ENCODE measurements at places on chromosomes 5 and 9. TPM values are rescaled to one million over a fixed set of nuclear protein-coding genes. Genes with fewer than 3 reads are reported as not detected.
A peak's percentile ranks its signal among the peaks of the same experiment; 100 is the strongest.

- H3K4me1 ChIP-seq = no peaks in the 10 kb centered on the region
- no peaks in the 10 kb centered on the region for H3K36me3 ChIP-seq
- no peak overlapping the region for H3K27ac ChIP-seq
Measured at GRCh38 chr9:116484492-116485061, 202.5 kb upstream of the TRIM32 start.

DNA sequence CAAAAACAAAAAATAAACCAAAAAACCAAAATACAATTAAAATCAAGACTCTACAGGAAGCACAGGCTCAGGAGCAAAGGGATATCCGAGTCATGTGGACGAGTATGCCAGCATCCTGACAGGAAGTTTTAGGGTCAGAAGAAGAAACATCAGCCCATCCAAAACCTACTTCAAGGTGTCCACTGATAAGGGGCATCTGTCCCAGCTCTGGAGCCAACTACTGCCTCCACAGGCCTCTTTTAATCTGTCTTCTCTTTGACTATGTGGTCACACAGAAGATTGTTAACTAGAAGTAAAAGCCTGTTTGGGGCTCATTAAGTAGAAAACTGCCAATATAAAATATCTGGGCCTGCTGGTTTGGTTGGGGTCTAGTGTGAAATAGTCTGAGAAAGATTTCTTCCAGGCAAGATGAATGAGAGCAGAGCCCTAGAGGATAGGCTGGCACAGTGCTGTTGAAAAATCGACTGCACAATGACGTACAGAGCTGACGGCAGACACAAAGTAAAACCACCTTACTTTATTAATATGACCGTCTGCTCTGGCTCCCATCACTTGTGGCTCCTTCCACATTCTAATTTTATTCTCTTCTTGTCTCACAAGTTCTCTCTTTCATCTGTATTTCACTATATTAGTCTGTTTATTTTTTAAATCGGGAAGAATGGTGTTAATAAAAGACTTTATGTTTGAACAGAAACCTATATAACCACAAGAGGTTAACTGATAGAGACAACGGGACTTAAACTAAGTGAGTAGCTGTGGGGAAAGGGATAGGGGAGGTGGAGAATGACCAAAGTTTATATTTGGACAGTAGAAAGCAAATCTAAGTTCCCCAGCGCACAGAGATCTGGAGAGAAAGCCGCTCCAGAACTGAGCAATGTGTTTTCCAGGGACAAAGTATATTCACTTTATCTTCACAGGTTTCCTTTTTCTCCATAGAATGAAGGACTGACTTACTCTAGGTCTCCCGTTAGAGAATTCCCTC lies 22.9 kb upstream of the MSH3 start:
- H3K4me3 ChIP-seq = no peak overlapping the region
- no peaks in the 10 kb centered on the region for H3K4me1 ChIP-seq
- H3K27me3 ChIP-seq = no peaks in the 10 kb centered on the region
- H3K36me3 ChIP-seq = no peaks in the 10 kb centered on the region
- no peak overlapping the region for H3K27ac ChIP-seq

C9orf43 gene
- 0.89 TPM for polyA plus RNA-seq

- H3K4me3 ChIP-seq = no peak overlapping the region
- no peaks in the 10 kb centered on the region for H3K4me1 ChIP-seq
Measured at GRCh38 chr9:135602789-135603481, 36.4 kb downstream of the GLT6D1 start.

NR5A1 gene
- not detected for polyA plus RNA-seq

DNA sequence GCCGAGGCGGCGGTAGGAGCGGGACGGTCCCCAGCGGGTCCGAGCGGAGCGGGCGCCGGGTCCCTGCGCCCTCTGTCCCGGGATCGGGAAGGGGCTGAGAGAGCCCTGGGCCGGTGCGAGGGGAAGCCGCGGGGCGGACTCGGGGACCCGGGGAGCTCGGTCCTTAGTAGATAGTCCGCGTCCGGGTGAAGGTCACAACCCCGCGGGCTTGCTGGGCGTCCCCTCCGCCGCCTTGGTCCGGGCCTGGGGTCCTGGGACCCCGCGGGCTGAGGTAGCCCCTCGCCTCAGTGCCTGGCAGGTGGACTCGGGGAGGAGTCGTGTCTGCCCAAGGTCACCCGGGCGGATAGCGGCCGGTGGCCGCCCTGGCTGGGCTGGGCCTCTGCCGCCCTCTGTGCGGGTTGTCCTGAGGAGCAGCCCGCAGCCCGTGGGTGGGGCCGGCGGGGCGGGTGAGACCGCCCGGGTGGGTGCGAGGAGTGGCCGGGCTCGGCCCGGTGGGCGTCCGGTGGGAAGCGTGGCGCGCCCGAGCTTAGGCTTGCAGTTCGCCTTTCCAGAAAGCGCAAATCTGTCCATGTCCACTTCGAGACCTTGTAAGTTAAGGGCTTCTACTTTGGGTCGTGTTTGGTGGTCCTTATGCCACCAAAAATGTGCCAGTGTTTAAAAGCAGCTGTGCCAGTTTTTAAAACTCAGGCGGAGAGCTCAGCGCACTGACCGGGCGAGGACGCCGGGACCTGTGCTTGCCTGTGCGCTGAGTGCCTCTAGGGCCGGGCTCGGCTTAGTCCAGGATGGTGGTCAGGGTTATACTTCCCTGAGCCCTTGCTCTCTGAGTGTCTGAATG lies 554 bp downstream of the SDHA start:
- peaks cover 10% of the 10 kb centered on the region for H3K4me1 ChIP-seq
- peak overlapping the region; percentile 75 for H3K27ac ChIP-seq

GRCh38 chr5:35003018-35003957 lies 44.5 kb downstream of the AGXT2 start:
- H3K36me3 ChIP-seq = no peaks in the 10 kb centered on the region
- no peak for DNase-seq
- no peak overlapping the region for H3K27ac ChIP-seq
- H3K27me3 ChIP-seq = no peaks in the 10 kb centered on the region
- no peak overlapping the region for H3K4me3 ChIP-seq

DNA sequence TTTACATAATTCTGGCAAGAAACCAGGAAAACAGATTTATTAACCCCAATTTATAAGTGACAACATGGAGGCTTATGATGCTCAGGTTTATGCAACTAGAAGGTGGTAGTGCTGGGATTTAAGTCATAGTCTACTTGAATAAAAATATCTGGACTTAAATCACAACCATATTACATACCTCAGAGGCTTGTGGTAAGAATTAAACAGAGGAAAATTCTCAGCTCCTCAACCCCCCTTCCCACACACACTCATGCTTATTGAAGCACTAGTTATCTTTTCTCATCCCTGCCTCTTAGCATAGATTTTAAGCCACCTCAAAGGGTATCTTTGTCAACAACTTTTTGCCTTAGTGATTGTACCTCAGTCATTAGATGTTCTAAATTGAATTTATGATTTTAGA lies 731.0 kb downstream of the PRELID2 start:
- no peak overlapping the region for H3K4me3 ChIP-seq
- no peaks in the 10 kb centered on the region for H3K27me3 ChIP-seq
- DNase-seq = no peak
- no peaks in the 10 kb centered on the region for H3K36me3 ChIP-seq

- no peak overlapping the region for H3K4me3 ChIP-seq
- peaks cover 15% of the 10 kb centered on the region for H3K4me1 ChIP-seq
- DNase-seq = peak; percentile 40
- H3K27me3 ChIP-seq = no peaks in the 10 kb centered on the region
Measured at GRCh38 chr5:96408210-96408777, 24.8 kb downstream of the PCSK1 start.

LTC4S gene
- polyA plus RNA-seq = 0.30 TPM

GRAMD2B gene
- polyA plus RNA-seq = 42.9 TPM

GRCh38 chr9:93950619-93951601 lies 4.2 kb downstream of the BARX1 start:
- peaks cover 94% of the 10 kb centered on the region for H3K27me3 ChIP-seq
- DNase-seq = no peak
- H3K36me3 ChIP-seq = no peaks in the 10 kb centered on the region
- peak overlapping the region; percentile 27 for H3K4me3 ChIP-seq
- H3K27ac ChIP-seq = no peak overlapping the region

GRCh38 chr5:20300110-20300509 lies 312.1 kb upstream of the CDH18 start:
- no peak for DNase-seq
- no peaks in the 10 kb centered on the region for H3K4me1 ChIP-seq
- H3K27ac ChIP-seq = no peak overlapping the region
- H3K36me3 ChIP-seq = no peaks in the 10 kb centered on the region
- H3K4me3 ChIP-seq = no peak overlapping the region
- no peaks in the 10 kb centered on the region for H3K27me3 ChIP-seq

COL27A1 gene
- 24.1 TPM for polyA plus RNA-seq

GRCh38 chr9:89010056-89010455 lies 18.8 kb downstream of the S1PR3 start:
- peaks cover 5% of the 10 kb centered on the region for H3K4me1 ChIP-seq
- no peak overlapping the region for H3K27ac ChIP-seq
- no peak for DNase-seq
- H3K36me3 ChIP-seq = no peaks in the 10 kb centered on the region

MZB1 gene
- 0.13 TPM for polyA plus RNA-seq

RNF130 gene
- polyA plus RNA-seq = 15.1 TPM

SKIC3 gene
- 37.1 TPM for polyA plus RNA-seq

GRCh38 chr5:40235471-40236400 lies 444.0 kb upstream of the PTGER4 start:
- no peaks in the 10 kb centered on the region for H3K27me3 ChIP-seq
- H3K4me1 ChIP-seq = no peaks in the 10 kb centered on the region
- DNase-seq = no peak
- H3K27ac ChIP-seq = no peak overlapping the region
- no peaks in the 10 kb centered on the region for H3K36me3 ChIP-seq

DNA sequence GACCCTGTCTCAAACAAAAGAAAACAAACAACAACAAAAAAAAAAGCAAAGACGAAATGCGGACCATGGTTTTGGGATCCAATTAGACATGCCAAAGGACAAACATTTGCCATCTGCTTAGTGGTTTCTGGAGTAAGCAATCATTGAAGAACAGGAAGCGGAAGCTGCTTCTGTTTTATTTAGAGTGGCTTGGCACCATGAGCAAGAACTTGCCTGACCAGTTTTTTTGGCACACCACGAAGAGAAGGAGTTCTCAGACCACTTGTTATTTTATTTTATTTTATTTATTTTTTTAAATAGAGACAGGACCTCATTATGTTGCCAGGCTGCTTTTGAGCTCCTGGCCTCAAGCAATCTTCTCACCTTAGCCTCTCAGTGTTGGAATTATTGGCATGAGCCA lies 17.0 kb downstream of the BTF3 start:
- no peak for DNase-seq
- no peaks in the 10 kb centered on the region for H3K36me3 ChIP-seq
- H3K27ac ChIP-seq = no peak overlapping the region
- no peaks in the 10 kb centered on the region for H3K27me3 ChIP-seq
- H3K4me3 ChIP-seq = no peak overlapping the region

DNA sequence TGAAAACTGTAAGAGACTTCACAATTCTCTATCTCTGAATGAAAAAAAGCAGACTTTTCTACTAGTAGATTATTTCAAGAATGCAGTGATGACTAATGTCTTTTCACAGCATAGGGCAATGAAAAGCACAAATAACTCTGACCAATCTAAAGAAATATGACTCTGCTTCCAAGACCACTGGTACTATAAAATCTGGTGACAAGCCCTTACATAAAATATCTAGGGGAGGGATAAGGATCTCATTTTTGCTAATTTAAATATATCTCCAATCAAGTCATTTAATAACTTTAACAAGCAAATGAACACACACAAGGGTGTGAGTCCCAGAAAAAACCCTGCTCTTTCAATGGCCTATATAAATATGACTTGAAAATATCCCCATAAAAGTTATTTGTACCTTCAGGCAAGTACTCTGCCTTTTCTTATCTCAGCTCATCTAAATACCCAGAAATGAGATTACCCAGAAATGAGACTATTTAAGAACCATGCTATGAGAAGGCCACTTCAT lies 105.2 kb downstream of the GNAQ start:
- no peaks in the 10 kb centered on the region for H3K36me3 ChIP-seq
- H3K27me3 ChIP-seq = no peaks in the 10 kb centered on the region
- H3K4me1 ChIP-seq = peaks cover 48% of the 10 kb centered on the region
- no peak overlapping the region for H3K4me3 ChIP-seq
- no peak overlapping the region for H3K27ac ChIP-seq

- H3K36me3 ChIP-seq = peaks cover 61% of the 10 kb centered on the region
- DNase-seq = peak; percentile 83
- no peaks in the 10 kb centered on the region for H3K27me3 ChIP-seq
Measured at GRCh38 chr5:135386886-135387628, 12.0 kb downstream of the MACROH2A1 start.

- DNase-seq = no peak
- no peaks in the 10 kb centered on the region for H3K4me1 ChIP-seq
- no peak overlapping the region for H3K4me3 ChIP-seq
- H3K36me3 ChIP-seq = no peaks in the 10 kb centered on the region
- H3K27ac ChIP-seq = no peak overlapping the region
- peaks cover 14% of the 10 kb centered on the region for H3K27me3 ChIP-seq
Measured at GRCh38 chr5:14588758-14589543, 7.4 kb downstream of the OTULINL start.

DNA sequence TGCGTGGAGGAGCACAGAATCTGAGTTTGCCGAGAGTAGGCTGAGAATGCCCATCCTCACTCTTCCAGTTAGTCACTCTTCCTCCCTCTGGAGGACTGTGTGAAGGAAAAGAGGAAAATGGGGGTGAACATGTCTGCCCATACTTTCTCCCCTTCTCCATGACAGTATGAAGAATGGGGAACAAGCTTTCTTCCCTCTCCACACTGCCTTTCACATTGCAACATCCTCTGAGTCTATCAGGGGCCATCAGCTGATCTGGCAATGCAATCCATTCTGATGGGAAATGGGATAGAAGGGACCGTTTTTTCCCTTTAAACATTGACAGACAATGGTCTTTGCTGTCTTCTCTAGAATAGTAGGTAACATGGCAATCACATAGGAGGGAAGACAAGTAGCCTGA lies 56.8 kb downstream of the UGCG start:
- H3K4me1 ChIP-seq = peaks cover 24% of the 10 kb centered on the region
- H3K27ac ChIP-seq = no peak overlapping the region
- no peaks in the 10 kb centered on the region for H3K27me3 ChIP-seq
- no peak for DNase-seq

MARCOL gene
- not detected for polyA plus RNA-seq

GRCh38 chr5:162202285-162202880 lies 134.8 kb downstream of the GABRG2 start:
- no peaks in the 10 kb centered on the region for H3K4me1 ChIP-seq
- no peaks in the 10 kb centered on the region for H3K27me3 ChIP-seq
- no peaks in the 10 kb centered on the region for H3K36me3 ChIP-seq
- H3K4me3 ChIP-seq = no peak overlapping the region
- no peak for DNase-seq

DNA sequence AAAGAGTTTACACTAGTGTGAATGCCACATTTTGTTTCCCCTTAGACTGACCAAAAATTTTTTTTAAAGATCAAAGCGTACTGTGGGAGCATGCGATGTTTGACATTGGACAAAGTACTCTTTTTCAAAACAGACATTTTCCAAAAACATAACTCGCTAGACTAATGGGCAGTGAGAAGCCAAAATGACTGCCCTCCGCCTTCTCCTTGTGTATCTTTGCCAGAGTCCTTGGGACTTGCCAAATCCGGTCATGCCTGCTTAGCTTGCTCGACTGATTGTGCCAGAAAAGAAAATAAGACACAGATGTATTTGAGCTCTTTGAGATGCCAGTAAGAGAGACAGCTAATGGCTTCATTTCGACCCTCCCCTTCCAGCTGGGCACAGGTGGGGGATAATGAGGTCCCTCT lies 157.5 kb downstream of the MAPKAP1 start:
- H3K4me1 ChIP-seq = no peaks in the 10 kb centered on the region
- no peaks in the 10 kb centered on the region for H3K27me3 ChIP-seq
- H3K4me3 ChIP-seq = no peak overlapping the region
- H3K27ac ChIP-seq = no peak overlapping the region
- peaks cover 15% of the 10 kb centered on the region for H3K36me3 ChIP-seq

Data from keratinocyte (primary cell).